Right ventricle myocardium superior (tissue), 1 donor: ENCODE measurements at places on chromosomes 5 and 9. TPM values are rescaled to one million over a fixed set of nuclear protein-coding genes. Genes with fewer than 3 reads are reported as not detected.

GBGT1 gene
- total RNA-seq = 6.4 TPM

RASGEF1C gene
- 0.59 TPM for total RNA-seq

TMEM252 gene
- not detected for total RNA-seq

GRCh38 chr5:123208668-123209501 lies 119.8 kb downstream of the PRDM6 start:
- DNase-seq = no peak

ZFP37 gene
- total RNA-seq = 1.0 TPM

GRCh38 chr9:110303133-110303532 lies 34.5 kb downstream of the TXNDC8 start:
- no peak for DNase-seq

DNA sequence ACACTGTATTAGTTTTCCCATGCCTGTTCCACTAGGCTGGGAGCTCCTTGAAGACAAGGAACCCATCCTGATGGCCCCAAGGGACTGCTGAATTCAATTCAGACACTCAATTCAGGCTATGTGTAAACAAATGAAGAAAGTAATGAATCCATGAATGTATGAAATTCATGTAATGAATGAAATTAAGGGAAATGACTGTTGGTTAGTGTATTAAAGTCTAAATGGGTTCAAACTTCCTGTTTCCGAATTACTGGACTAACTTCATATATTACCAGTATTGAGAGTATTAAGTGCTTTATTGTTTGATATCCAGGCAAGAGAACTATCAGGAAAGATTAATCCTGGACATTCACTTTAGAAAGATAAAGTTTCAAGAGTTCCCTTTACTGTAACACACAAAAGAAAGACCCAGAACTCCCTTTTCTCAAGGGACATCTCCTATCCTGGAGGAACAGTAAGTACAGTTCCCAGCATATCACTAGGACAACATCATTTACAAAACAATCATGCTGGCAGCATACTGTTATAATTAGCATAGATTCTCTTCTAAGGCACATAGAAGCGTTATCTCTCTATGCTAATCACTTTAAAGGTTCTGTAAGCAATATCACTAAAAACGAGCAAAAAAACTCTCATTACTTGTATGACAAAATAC lies 28.5 kb upstream of the IFNK start:
- DNase-seq = no peak

- no peak for DNase-seq
These were observed 388.5 kb downstream of the PSAT1 start for GRCh38 chr9:78685471-78685870.

HEMGN gene
- total RNA-seq = not detected

SNCB gene
- total RNA-seq = not detected

CFAP90 gene
- total RNA-seq = not detected

IL13 gene
- total RNA-seq = not detected

DNA sequence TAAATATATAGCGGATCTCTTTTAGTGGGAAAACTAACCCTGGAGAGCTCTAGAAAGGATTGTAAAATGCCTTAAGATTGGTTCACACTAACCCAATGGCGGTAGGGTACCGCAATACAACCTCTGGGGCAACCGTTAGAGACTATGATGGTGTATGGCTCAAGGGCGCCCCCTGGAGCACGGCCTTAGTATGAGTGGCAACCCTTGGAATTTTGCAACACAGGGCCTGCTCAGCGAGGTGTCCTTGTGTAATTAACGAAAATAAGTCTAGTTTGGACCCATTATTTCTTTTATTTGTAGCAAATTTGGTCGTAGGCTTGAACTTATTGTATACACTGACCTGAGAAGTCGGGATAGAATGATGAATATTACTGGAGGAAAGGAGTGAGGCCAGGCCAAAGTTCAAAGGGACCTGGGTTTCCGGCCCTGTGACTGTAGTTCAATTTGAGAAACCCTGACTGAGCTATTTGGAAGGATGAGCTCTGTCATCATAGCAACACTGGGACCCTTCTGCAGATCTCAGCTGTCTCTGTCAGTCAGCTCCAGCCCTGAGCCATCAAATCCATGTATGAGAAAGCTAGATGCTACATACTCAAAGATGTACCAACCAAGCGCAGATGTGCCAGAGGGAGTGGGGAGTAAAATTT lies 54.8 kb downstream of the CAMK4 start:
- DNase-seq = peak; percentile 70

- DNase-seq = peak; percentile 91
These were observed 67.5 kb downstream of the MAMDC2 start for GRCh38 chr9:70111042-70111602.

DNA sequence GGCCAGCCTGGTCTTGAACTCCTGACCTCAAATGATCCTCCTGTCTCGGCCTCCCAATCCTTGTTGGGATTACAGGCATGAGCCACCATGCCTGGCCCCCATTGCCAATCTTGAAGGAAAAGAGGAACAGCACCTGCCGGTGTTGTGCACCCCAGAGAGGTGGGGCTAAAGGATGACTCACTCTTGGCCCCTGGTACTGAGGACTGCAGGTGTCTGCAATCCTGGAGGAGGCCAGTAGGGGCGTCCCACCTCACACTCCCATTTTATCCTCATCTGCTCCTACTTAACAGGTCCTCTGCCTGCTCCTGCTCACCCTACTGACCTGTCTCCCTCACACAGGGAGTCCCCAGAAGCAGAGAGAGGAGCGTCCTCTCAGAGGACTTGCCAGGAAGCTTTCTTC lies 390.4 kb downstream of the ARHGEF28 start:
- no peak for DNase-seq

SPATA9 gene
- not detected for total RNA-seq

GRCh38 chr5:61933787-61934626 lies 372.0 kb upstream of the KIF2A start:
- DNase-seq = no peak

GRM6 gene
- not detected for total RNA-seq
